A549 treated with AZD2906 at 1 μM for 4 hours (cell line): ENCODE measurements at places on chromosomes 3 and 15. TPM values are rescaled to one million over a fixed set of nuclear protein-coding genes. Genes with fewer than 3 reads are reported as not detected.

The ADAMTS17 gene
- total RNA-seq, result 0.13 to 0.42 TPM (median 0.16 TPM) in 5 replicates

The SH2D7 gene
- total RNA-seq, result not detected in 5 replicates

The PLSCR4 gene
- total RNA-seq, result 6.2 to 9.8 TPM (median 8.2 TPM) in 5 replicates

The MAP4 gene
- total RNA-seq, result 94.3 to 104 TPM (median 102 TPM) in 5 replicates

The THSD4 gene
- 22.9 to 26.2 TPM (median 24.7 TPM) in 5 replicates for total RNA-seq
